ENCODE measurements at places on chromosomes 12 and 14.
A peak's percentile ranks its signal among the peaks of the same experiment; 100 is the strongest.

DNA sequence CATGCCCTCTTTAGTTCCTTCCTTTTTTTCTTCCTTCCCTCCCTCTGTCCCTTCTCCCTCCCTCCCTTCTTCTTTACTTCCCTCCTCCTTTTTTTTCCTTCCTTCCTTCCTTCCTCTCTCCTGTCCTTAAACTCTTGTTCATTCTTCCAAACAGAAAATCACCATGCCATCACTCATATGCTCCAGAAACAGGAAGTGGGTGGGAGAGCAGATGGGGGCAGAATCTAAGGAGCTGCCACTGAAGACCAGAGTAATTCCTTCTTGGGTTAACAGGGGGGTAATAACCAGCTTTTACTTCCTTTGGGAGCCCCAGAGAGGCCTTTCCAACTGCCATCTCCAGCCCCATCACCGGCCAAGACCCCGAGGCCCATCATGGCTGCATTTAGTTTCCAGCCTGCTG is 51.2 kb downstream of the SVOP start:
- DNase-seq, result no peak

- DNase-seq, result no peak
These were observed 136.4 kb downstream of the CEP128 start for GRCh38 chr14:80805136-80805535.

- DNase-seq, result peak; percentile 36
These were observed 865 bp downstream of the RGS6 start for GRCh38 chr14:71933001-71933587.

- peak; percentile 81 for DNase-seq
These were observed 237.9 kb downstream of the IPO8 start for GRCh38 chr12:30457621-30458289.

DNA sequence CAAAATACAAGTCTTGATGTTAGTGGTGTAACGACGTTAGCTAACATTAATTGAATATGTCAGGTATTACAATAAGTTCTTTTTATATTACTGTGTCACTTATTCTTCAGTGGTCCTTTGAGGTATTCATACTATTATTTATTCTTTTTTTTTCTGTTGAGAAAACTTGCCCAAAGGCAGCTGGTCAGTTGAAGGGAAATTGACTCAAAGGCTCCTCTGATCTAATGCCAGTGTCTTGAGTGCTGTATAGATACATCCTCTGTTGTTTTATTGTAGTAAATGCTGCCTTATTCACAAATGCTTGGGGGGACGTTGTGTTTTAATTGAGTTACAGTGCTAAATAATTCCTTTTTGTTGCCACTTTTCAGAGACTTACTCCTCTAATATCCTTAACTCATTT is 23.0 kb downstream of the SCYL2 start:
- DNase-seq, result no peak

- DNase-seq, result no peak
These were observed 256.0 kb upstream of the FLRT2 start for GRCh38 chr14:85273952-85274351.

DNA sequence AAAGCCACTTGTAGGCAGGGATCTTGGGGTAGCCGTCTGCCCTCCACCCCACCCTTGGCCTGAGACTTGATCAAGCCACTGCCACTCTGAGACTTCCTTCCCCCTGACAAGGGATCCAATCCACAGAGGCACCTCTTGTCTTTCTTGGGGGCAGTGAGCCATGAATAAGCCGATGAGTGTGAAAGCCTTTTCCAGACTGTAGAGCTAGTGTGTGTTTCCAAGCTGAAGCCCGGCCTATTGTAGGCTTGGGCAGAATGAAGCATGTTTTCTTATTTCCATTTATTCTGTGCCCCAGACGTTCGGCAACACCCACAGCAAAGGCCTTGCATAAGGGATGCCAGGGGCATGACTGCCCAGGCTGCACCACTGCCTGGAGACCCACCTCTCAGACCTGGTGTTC is 991.6 kb downstream of the BCL11B start:
- no peak for DNase-seq

GRCh38 chr12:56261503-56262232 is 3.5 kb upstream of the ANKRD52 start:
- DNase-seq, result peak; percentile 94

DNA sequence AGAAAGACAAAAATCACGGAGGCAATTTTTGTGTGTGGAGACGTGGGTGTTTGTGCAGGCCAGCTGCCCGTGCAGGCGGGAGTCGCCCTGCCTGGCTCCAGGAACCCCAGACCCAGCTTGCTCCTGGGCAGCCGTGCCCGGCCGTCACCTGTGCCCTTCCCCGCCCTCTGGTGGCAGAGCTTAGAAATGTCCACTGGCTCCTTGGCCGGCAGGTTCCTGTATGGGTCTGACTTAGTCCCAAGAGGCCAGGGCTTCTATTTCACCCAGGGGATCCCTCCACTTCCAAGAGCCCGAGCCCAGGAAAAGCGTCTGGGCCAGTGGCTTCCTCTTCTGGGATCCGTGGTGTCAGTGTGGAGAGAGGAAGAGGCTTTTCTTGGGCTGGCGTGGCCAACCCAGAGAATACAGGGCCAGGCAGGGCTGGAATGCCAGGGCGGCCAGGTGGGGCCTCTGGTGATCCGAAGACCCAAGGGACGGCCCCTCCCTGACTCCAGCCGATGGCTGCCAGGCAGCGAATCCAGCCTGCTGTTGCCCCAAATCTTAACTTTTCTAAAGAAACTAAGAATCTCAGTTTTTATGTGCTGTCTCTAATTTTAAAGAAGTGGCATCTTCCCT is 120.9 kb downstream of the TMEM132C start:
- DNase-seq, result no peak

All from foreskin keratinocyte (primary cell).